ENCODE measurements at places on chromosomes 2 and 18.

DNA sequence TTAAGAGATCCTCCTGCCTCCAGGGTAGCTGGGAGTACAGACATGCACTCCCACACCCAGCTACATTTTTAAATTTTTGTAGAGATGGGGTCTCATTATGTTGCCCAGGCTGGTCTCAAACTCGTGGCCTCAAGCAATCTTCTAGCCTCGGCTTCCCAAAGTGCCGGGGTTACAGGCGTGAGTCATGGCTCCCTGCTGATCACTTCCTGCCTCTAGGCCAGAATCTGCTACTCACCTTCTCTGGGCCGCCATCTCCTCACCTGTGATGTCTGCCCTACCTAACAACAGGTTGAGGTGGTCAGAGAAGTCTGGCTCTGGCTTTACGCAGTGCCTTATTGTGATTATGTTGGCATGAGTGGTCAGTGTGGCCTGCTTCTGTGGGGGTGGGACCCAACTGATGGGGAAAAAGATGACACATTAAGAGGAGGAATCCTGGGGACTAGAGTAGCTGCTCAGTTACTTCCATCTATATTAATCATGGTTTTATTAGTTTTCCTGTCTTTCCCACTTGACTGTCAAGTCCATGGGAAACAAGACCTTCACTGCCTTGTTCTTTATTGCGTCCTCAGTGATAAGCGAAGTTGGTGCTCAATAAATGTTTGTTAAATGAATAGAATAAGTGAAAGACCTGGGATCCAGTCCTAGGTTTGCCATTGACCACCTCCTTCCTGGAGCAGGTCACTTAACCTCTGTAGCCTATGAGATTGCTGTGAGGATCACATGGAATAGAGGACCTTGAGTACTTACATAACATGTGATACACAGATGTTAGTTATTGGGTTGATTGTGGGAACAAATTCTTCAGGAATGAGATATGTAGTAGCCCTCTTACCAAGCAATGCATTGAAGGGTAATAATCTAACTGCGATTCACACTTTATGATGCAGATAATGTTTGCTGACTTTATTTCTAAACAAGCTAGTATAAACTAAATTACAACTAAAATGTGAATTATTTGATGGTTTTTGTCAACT lies 15.7 kb downstream of the KCTD1 start:
- no peak for DNase-seq

GRCh38 chr2:45925636-45926366 lies 274.3 kb downstream of the PRKCE start:
- DNase-seq = no peak

- DNase-seq = no peak
Observed at GRCh38 chr2:172195836-172196376, 93.2 kb upstream of the DLX2 start.

- DNase-seq = no peak
Observed at GRCh38 chr18:55582325-55582724, 5.7 kb downstream of the TCF4 start.

DNA sequence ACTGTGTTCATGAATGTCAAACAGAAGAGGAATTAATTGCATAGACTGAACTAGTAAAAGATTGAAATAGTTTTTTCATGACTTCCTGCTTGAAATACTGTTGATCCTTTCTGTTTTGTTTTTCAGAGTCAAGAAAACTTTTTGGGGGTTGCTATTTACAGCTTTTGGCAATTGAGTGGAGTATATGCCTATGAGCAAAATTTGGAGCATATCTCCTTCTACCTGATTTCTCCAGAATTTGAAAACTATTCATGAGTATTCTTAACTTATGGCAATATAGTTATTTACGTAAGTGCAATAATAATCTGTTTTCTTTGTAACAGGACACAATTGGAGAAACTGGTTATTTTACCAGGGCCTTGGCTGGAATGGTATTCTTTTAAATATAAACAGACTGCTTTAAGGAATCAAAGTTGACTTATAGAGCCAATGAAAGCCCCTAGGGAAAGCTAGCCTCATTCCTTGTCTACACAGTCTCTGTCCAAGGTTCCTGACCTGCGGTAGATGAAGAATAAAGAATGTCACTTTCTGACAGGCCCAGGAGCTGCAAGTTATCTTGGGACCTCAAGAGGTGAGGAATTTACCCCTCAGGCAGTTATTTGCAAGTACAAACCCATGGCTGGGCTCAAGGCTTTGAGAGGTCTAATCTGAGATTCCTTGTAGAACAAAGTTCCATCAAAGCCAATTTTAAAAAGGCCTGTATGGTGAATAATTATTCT lies 193.5 kb upstream of the NDUFV2 start:
- DNase-seq = no peak

DNA sequence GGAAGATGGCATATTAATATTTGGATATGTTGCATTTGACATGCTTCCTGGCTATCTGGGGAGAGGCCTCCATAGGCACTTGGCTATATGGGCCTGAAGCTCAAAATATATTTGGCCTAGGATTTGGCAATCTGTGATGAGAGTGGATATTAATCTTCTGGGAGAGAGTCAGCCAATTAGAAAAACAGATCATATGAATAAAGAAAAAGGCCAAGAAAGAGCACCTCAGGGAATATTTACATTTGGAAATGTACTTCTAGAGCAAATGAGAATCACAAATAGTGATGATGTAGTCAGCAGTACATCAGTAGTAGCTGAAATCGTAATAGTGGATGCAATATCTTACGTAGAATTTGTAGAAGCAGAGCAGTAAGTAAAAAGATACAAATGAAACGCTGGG lies 277.0 kb downstream of the CTNNA2 start:
- DNase-seq = no peak

GRCh38 chr2:27959496-27959895 lies 69.0 kb downstream of the BABAM2 start:
- no peak for DNase-seq

- no peak for DNase-seq
Observed at GRCh38 chr2:210309548-210310233, 5.3 kb downstream of the MYL1 start.

- no peak for DNase-seq
Observed at GRCh38 chr2:44200011-44200410, 31.3 kb downstream of the PPM1B start.

- DNase-seq = no peak
Observed at GRCh38 chr2:15147591-15147990, 413.5 kb downstream of the NBAS start.

DNA sequence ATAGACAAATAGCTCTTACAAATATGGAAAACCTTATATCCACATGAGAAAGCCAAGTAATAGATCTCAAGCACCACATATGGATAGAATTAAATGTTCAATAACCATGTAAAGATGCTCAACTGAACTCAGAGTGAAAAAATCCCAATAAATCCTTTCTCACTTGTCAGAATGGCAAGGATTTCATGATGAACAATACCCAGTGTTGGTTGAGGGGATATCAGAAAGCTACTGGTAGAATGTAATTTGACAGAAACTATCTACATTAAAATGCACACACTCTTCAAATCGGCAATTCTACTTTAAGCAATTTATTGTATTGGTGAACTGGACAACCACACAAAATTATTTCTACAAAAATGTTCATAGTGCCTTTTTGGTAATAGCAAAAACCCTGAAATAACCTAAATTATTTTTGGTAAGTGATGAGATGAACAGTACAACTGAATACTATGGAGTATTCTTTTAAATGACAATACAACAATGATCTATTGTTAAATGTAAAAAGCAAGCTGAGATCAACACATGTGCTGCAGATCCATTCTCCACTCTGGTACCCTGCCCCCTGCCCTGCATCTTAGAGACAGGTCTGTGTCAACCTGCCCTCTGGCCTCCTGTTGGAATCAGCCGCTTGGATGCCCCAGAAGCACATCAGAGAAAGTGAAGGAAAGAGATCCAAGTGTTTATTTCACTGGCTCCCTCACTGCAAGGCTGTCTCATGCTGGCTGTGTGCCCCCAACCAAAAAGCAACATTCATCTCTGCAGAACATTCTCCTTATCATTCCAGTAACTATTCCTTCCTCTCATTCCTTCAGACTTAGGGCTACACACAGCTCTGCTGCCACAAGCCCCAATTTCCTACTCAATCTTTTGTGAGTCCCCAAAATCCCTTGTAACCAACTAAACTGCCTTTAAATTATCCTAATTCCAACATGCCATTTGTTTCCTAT lies 442.5 kb downstream of the LRATD1 start:
- no peak for DNase-seq

DNA sequence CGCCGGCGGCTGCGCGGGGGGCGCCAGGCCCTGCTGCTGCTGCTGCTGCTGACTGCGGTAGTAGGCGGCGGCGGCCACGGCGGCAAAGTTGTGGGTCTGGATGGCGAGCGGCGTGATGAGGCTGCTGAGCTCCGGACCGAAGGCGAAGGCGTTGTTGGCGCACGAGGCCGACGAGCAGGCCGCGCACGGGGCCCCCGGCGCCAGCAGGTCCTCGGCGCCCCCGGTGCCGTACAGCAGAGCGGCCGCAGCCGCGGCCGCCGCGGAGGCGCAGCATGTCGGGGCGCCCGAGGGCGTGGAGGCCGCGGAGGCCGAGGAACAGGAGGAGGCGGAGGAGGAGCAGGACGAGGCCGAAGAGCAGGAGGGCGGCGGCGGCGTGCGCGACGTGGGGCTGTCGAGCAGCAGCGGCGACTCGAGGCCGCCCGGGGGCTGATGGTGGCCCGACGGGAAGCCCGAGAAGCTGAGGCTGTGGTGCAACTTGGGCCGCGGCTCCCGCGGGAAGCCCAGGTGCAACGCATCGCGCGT lies 1.8 kb downstream of the ZFP36L2 start:
- no peak for DNase-seq

GRCh38 chr2:633371-633770 lies 43.8 kb downstream of the TMEM18 start:
- DNase-seq = no peak

- no peak for DNase-seq
Observed at GRCh38 chr2:209638346-209638745, 133.3 kb upstream of the UNC80 start.

- no peak for DNase-seq
Observed at GRCh38 chr2:237291138-237291792, 122.7 kb downstream of the COL6A3 start.

DNA sequence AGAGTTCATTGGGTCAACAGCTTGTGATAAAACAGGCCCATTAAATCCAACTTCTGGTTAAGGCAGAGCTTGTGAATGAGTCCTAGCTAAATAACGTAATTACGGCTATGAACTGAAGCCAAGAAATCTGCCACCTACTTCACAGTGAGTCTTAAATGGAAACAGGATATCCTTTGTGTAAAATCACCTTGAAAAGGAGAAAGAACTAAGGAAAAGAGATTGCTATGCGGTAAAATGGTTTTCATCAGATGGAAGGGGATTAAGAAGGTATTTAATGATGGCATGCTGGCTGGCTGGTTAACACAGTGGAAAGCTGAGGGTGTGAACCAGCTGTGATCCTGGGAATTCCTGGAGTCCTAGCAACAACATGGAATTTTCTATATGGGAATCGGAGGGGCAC lies 156.6 kb downstream of the DOK6 start:
- no peak for DNase-seq

- no peak for DNase-seq
Observed at GRCh38 chr2:28327956-28328922, 64.4 kb upstream of the FOSL2 start.

DNA sequence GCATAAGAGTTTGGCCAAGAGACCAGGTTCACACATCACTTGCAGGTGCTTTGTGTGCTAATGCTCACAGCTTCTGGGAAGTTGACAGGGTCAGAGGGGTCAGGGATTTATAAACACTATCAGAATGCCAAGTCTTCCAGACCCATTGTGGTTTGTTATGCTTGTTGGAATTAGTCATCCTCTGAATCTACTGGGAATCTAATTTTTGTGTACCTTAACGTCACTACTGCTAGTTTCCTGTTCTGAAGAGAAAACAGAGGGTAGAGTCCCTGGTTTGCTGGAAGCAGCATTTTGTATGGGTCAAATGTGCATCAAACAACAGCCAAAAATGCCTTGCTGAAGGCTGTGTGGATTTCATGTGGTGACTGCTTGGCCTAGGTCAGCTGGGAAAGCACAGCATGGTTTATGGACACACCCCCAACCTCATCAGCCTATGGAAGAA lies 33.3 kb downstream of the ANTXR1 start:
- DNase-seq = no peak

DNA sequence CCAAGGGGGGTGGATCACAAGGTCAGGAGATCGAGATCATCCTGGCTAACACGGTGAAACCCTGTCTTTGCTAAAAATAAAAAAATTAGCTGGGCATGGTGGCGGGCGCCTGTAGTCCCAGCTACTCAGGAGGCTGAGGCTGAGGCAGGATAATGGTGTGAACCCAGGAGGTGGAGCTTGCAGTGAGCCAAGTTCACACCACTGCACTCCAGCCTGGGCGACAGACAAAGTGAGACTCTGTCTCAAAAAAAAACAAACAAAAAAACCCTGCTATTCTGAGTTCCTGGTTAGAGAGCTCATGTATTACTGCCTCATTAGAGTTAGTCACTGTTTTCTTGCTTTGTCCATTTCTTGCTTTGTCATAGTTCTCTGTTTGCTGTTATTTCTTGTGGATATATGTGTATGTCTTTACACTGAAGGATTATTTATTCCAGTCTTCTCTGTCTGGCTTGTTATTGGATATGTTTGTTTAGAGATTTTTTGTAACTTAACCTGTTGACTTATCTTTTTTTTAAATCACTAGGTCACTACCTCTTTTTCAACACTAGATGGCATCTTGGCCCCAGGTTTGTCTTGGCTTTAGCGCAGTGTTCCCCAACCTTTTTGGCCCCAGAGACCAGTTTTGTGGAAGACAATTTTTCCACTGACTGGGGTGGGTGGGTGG lies 17.0 kb downstream of the TTLL4 start:
- no peak for DNase-seq

DNA sequence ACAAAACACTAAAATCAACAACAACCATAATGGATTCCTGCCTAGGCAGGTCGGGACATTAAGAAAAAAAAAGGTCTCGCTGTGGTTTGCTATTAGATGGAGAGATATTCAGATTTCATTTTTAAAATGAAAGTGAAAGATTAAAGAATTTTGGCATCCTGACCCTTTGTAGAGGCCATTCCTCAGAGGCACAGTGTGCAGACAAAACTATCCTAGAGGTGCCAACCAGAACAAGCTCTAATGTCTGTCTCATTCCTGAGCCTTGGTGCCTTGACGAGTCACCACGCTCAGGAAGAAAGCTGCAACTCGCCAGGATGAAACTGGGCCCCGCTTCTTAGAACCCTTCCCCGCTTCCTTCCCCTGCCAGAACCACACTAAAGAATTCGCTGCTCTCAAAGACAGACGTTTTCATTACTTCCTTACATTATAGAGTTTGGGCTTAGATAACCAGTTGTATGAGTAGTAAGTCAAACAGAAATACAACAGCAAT lies 156.0 kb downstream of the TGIF1 start:
- no peak for DNase-seq

Data from GM12864 (cell line).